ENCODE measurements at places on chromosomes 16 and 17.

DNA sequence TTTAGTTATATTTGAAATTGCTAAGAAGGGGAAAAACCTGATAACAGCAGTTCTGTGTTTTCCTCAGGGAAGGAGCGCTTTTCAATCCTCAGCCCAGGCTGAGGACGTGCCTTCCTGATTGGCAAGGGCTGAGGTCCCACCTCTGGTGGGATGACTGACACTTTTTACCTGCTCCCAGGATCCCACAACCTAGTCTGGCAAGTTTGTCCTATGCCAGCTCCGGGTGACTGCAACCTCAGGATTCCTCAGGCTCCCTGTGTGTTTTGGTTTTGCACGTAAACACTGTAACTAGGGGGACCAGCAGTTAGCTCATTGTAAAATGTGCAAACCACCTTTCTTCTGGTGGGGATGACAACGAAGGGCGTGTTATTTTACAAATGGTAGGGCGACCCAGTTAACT, 7.5 kb downstream of the MARCHF10 start:
- DNase-seq, result no peak

DNA sequence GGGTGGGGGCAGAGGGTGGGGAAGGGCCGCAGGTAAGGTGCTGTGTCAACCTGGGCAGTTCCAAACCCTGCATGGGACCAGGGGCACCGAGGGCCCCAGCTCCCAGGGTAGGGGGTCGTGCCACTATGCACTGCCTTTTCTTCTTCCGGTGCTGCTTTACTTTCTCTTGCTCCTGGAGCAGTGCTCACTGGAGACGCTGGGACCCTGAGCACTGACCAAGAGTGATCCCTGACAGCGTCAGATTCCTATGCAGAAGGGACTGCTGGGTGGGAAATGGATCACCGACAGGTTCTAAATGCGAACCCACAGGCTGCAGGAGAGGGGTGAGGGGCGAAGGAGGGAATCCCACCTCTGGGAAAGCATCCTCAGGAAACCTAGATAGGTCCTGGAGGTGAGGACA, 470.1 kb downstream of the SOX9 start:
- DNase-seq, result no peak

DNA sequence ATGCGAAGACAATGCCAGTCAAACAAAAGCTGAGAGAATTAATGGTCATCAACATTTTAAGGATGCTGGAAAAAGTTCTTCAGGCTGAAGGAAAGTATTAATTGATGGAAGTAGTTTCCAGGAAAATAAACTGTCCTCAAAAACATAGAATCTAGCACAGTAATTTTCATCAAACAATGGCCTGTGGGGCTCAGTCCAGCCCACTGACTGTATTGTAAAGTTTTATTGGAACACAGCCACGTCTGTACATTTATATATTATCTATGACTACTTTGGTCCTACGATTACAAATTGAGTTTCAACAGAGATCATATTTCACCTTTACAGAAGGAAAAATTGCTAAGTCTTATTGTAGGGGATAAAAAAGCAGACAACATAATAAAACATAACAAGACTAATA, 484.5 kb downstream of the KCNJ2 start:
- no peak for DNase-seq

DNA sequence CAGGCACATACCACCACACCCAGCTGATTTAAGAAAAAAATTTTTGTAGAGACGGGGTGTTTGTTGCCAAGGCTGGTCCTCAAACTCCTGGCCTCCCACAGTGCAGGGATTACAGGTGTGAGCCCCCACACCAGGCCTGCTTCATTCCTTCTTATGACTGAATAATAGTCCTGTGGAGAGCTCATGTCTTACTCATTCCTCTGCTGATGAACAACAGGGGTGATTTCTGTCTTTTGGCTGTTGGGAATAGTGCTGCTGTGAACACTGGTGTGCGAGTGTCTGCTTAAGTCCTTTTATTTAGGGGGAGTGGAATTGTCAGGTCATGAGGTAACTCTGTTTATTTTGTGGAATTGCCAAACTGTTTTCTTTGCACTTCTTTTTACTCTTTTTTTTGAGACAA, 2.7 kb upstream of the CTRB1 start:
- DNase-seq, result no peak

DNA sequence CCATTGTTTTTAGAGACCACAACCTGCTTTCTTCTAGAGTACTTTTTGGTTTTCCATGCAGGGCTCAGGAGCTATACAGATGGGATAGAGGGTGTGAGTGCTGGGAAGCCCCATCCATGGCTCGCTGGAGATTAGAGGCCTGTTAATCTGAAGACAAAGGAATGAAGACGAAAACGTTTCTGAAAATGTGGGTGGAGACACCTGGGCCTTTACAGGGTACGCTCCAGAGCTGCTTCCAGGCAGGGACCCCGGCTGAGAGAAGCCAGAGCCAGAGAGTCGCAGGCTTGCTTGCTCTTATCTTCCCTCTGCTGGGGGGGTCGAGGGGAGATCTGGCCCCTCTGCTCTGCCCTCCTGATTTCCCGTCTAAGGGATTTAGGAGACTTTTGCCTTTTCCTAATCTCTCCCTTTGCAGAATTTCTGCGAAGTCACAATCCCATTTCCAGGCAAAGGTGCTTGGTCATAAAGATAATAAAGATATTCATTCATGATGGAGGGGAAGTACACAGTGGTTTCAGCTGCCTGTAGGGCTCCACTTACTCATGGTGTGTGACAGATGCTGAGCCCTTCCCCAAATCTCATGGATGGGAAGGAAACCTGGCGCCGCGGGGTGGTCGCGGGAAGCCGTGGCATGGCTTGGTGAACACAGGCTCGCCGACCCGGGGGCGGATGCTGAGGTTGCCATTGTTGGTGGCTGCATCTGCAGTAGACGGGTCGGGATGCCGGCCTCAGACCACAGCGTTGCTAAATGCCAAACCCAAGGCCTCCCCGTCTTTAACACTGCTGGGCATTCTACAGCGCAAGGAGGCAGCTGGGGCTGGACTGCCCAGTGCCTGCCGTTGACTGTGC, 4.8 kb upstream of the SOCS3 start:
- DNase-seq, result no peak

DNA sequence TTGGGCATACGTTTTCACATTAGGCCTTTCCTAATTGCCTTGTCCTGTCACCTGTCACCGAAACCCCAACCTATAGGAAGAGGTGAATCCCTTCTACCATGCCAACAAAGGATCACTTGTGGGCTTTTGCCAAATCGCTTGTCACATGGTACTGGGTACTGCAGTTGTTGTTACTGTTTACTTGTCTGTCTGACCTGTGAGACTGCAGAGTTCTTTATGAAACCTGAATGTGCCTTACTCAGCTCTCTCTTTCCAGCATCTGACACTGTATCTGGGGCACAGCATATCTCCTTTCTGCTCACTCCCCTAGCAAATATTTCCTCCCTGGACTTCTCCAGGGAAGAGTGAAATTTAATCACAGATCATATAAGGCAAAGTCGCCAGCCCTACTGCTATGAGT, 1272.4 kb downstream of the CDH8 start:
- DNase-seq, result no peak

DNA sequence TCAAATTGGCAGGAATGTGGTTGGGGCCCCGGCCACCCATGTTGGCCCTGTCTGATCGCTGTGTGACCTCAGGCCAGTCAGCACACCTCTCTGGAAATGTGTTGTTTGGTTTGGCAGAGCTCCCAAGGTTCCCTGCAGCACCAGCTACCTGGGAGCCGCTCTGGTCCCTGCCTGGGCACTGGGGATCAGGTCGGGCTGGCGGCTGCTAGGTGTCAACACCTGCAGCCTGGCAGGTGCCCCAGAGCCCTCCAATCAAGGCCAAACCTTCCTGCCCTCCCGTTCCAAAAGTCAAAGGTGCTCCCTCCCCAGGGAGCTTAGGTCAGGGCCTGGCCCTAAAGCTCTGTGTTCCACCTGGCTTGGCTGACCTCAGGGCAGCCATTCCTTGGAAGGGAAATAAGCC, 55.9 kb downstream of the ZDHHC7 start:
- DNase-seq, result no peak

DNA sequence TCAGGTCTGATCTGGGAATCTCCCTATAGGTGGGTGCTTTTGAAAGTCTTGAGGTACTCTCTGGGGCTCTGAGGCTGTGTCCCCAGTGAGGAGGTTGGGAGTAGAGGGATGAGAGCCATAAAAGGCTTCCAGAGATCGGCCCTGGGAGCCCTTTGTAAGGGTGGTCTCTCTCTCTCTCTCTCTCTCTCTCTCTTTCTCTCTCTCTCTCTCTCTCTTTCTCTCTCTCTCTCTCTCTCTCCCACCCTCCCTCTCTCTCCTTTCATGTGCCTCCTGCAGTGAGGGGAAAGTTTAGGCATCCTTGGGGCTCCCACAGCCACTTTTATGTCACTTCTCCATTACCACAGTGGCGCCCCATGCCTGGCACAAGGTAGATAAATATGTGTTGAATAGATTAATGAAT, 271.3 kb upstream of the N4BP1 start:
- DNase-seq, result no peak

DNA sequence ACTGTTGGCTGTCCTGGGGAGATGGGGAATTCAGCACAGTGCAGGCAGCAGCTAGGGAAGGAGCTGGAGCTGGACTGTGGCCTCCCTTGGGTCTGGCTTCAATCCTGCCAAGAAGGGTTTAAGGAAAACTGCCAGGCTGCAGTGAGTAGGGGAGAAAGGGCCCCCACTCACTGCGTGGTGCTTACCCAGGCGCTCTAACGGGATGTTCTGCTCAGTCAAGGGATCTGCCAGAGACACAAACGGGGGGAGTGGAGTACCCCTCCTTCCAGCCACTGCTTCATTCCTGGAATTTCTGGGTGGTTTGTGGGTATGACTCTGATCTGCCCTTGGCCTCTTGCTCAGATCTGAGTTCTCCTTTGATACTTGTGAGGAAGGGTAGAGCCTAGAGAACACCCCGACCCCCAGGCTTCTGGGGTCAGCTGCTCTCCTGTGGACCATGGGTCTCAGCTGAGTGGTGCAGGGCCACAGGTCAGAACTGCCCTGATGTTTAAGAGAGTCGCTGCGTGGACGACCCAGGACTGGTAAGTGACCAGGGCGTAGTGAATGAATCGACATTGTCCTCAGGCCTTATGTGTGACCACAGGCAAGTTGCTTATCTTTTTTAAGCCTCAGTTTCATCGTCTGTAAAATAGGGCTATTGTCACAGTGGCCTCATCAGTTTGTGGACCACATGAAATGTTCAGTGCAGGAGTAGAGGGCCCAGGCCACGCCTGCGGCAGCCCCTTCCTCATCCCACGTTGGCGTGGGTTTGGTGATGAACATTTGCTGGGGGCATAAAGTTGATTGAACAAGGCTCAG, 9.6 kb downstream of the CRISPLD2 start:
- no peak for DNase-seq

DNA sequence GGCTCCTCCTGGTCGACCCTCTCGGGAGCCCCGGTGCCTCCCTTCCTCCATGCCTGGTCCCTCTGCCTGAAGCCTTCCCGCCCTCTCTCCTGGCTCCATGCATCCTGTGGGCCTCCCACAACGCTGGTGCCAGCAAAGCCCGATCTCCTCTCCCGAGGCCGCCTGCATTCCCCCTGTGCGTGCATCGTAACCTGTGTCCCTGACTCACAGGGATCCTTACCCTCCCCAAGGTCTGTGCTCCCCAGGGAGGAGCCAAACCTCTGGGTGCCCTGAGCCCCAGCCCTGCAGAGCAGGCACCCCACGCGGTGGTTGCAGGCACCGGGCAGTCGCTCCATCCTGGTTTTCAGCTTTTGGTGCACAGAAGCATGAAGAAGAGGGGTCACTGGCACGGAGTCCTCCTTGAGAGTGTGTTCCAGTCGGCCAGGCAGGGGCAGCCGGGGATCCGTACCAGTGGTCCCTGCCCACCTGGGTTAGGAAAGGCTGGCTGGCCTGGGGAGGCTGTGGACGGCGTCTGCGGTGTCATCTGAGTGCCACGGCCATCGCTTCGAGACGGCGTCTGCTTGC, 1.8 kb upstream of the ENPP7 start:
- DNase-seq, result no peak

GRCh38 chr16:81265658-81266451, 27.4 kb downstream of the BCO1 start:
- no peak for DNase-seq

GRCh38 chr16:79201436-79201835, 399.1 kb downstream of the MAF start:
- DNase-seq, result no peak

DNA sequence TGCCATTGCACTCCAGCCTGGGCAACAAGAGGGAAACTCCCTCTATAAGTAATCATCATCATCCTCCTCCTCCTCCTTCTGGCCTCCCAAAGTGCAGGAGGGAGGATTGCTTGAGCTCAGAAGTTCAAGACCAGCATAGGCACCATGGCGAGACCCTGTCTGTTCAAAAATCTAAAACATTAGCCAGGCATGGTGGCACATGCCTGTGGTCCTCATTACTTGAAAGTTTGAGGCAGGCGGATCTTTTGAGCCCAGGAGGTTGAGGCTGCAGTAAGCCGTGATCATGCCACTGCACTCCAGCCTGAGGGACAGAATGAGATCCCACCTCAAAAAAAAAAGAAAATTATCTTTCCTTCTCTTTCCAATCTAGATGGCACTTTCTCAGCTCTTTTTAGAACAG, 27.8 kb downstream of the PKD1L3 start:
- DNase-seq, result no peak

DNA sequence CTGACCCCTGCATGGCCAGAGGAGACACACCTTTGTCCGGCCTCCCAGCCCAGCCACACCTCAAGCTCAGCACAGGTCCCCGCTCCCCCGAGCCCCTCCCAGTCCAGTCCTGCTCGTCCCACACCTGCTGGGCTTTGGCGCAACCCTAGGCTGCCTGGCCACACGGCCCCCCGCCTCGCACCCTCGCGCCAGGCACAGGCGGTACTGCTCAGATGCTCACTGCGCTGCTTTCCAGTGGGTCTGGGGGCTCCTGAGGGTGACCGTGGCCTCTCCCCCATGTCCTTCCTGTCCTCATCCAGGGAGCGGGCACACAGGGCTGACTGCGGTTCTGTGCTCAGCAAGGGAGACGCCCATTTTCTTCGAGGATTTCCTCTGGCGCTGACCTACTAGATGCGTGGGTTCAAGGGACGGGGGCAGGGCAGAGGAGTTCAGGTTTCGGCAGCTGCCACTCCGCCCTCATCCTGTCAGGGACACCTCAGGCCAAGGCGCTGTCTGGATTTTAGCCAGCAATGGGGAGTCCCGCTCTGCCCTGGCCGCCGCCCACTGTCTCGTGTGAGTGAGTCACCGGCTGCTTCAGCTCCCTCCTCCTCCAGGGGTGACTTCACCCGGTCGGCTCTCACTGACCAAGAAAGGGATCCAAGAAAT, 118.0 kb upstream of the ZNF469 start:
- peak; percentile 23 for DNase-seq

DNA sequence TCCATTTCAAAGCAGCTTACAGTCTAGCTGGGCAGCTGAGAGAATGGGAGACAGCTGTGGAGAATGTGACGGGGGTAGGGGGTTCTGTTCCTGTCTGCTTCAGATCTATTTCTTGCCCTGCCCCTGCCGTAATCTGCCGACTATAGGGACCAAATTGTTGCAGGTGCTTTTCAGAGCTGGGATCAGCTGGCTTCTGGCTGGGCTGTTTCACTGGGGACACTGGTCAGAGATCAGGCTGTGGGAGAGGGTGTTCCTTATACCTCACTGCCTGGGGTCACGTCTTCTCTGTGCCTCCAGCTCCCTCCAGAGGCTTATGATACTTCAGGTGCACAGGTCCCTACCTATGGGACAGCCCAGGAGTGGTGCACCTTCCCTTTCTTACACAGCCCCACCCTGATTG, 514.9 kb upstream of the GOT2 start:
- DNase-seq, result no peak

All from occipital lobe (tissue), 3 donors.